ENCODE measurements at places on chromosomes 3 and 15. TPM values are rescaled to one million over a fixed set of nuclear protein-coding genes. Genes with fewer than 3 reads are reported as not detected.

Gene DUOX2
- not detected for total RNA-seq

Gene DNAH12
- total RNA-seq = 0.06 TPM

Gene MST1
- 9.3 TPM for total RNA-seq

Gene TMEM89
- total RNA-seq = 0.73 TPM

Gene PSTPIP1
- total RNA-seq = 255 TPM

Gene ARGFX
- not detected for total RNA-seq

Gene IL1RAP
- 8.4 TPM for total RNA-seq

Gene LRRC31
- total RNA-seq = not detected

GRCh38 chr15:48423896-48424475, 92.8 kb downstream of the DUT start:
- DNase-seq = no peak

DNA sequence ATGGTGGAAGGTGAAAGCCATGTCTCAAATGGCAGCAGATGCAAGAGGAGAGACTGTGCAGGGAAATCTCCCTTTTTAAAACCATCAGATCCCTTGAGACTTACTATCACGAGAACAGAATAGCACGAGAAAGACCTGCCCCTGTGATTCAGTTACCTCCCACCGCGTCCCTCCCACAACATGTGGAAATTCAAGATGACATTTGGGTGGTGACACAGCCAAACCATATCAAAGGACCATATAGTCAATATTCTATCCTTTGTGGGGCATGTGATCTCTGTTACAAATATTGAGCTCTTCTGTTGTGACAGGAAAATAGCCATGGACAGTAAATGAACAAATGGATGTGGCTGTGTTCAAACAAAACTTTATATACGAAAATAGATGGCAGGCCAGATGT, 77.2 kb upstream of the ACKR4 start:
- DNase-seq = no peak

GRCh38 chr15:25678500-25678855, 184.6 kb downstream of the ATP10A start:
- no peak for DNase-seq

GRCh38 chr3:73622091-73622805, 2.5 kb downstream of the PDZRN3 start:
- no peak for DNase-seq

DNA sequence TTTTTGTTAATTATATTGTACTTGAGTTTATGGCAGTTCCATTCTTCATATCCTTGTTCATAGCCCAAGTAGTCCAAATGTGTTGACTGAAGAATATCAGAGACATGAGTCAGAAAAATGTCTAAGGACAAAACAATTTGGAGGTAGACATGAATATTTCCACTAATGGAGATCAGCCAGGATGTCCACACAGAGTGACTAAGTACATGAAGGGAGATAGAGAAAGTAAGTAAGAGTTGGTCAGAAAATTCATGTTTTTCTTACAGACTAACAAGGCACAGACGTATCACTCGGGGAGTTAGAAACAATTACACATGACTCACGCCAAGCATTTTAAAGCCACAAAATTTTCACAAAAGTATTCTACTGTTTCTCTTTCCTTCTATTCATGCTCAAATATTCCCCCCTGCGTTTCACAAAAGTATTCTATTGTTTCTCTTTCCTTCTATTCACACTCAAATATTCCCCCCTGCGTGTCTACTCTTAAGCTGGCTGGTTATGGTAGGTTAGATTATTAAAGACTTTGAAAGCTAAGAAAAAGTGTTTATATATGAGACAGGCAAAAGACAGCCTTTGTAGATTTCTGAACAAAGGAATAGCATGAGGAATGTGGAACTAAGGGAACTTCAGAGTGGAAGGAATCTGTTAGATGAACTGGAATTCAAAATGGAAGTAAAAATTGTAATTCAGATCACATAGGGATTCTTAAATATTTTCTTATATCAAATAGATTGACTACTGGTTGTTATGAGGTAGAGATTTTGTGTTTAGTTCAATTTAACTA, 648.7 kb upstream of the CCDC54 start:
- no peak for DNase-seq

DNA sequence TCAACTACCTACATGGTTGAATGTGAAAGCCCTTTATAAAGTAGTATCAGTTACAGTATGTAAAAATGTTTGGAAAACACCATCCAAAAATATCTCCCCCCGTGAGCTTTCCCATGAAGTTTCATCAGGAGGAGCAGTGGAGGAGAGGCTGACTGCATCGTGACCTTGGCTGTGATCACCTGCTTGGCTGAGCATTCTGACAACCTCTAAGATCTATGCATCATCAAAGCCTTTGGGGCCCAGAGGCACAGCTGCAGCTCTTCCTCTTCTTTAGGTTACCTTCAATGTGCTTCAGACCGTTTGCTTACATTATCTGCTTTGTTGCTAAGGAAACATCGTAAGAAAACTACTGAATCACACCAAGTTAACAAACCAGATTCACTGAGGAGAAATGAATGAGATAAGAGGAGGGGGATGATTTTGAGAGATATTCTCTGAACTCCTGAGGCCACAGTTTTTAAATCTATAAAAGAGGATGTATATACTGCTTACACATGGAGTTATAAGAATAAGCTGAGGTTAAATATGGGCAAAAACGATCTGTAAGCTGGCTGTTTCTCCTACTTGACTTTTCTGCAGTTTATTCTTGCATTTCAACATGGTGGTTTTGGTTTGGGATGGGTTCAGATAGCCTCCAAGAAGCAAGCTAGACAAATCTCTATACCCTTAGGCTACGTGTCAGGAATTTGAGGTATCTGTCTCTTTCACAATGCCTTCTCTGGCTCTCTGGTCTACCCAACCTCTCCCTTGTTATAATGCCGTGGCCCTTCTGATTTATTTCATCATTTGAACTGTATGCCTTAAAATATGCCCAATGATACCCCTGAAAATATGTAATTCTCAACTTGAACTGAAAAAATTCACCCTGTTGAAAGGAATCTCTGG, 4.0 kb downstream of the GCSAM start:
- DNase-seq = peak; percentile 59

- no peak for DNase-seq
Measured at GRCh38 chr15:41806291-41807181, 21.4 kb upstream of the JMJD7 start.

- DNase-seq = no peak
Measured at GRCh38 chr15:53658255-53658654, 101.2 kb downstream of the WDR72 start.

- DNase-seq = no peak
Measured at GRCh38 chr3:189613122-189613521, 18.1 kb upstream of the TP63 start.

DNA sequence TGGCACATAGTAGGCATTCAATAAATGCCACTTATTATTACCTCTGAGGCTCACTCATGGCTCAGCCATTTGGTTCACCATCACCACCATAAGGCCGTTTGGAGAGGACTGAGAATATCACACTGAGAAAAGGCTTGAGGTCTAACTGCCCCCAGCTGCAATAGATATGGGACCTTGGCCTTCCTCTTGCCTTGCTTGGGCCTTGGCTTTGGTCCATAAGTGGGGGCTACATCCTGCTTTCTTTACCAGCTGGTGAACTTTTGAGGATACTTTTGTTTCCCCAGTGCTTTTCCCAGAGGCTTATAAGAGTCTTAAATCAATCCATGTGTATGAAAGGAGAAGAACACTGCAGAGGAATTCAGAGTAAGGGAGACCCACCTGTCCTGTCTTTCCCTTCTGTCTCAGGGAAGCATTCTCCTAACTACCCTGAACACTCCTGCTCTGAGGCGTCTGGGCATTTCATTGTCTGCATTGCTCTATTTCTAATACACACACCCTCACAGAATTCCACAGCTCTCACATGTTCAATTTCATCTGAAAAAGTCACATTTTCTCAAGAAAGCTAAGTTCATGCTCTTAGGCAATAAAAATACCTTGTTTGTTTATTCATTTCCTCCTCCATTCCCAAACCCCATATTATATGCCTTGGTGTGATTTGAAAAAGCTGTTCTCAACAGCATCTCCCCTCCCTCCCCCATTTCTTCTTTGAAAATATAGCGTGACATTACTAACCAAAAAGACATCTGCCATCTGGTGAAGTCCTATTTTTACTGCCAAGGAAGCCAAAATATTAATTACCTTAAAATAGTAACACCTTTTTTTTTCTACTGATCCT, 22.5 kb upstream of the KCNMB2 start:
- DNase-seq = no peak

DNA sequence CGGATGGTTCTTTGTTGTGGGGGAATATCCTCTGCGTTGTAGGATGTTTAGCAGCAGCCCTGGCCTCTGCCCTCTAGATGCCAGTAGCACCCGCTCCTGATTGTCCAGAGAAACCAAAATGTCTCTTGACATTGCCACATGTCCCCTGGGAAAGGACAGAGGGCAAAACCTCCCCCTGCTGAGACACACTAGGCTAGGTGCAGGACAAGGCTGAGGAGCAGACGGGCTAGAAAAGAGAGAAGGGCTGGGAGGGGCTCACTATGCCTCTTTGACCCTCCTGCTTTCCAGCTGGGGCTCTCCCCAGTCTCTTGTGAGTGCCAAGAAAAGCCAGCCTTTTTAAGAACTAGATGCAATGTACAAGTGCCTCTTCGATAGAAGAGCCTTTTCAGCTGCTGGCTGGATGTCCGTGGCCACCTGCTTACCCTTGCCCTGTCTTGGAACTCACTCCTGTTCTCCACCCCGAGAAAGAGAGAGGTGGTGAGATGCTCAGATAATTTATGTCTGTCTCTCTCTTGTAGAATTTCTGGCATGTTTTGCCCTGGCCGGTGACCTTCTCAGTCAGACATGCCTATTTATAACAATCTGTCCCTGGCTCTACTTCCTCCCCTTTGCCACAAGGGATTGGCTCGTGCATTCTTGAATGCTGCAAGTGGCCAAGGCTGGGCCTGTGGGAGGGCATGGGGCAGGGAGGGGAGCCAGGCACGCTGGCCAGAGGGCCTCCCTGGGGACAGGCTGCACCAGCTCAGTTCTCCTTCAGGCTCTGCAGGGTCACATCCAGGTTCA, 142.6 kb downstream of the RPLP1 start:
- no peak for DNase-seq

GRCh38 chr3:127536830-127537812, 53.4 kb downstream of the TPRA1 start:
- DNase-seq = no peak

GRCh38 chr3:52289338-52289746, 1.7 kb downstream of the GLYCTK start:
- DNase-seq = no peak

GRCh38 chr15:74191798-74192197, 10.8 kb downstream of the STRA6 start:
- no peak for DNase-seq

DNA sequence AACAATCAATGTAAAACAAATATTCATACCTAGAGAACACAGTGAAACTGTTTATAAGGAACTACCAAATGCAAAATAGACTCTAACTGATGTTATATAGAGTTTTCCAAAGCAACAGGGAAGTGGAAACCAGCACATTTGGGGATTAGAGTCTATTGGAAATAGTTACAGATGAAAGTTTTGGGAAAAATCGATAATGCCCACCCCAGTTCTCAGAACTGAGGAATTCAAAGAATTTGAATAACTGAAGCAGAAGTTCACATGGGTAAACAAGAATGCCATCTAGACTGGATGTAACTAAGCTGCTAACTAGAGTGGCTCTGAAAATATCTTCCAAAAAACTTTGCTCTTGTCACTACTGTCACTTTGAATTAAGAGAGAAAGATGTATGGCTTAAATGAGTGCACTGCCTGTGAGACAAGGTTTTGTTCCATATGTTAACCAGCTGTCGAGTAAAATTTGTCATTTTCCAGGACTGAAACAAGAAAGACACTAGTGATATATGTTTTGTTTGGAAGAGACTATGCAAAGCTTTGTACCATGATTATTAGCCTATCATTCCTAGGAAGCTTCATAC, 9.2 kb upstream of the DENND4A start:
- no peak for DNase-seq

DNA sequence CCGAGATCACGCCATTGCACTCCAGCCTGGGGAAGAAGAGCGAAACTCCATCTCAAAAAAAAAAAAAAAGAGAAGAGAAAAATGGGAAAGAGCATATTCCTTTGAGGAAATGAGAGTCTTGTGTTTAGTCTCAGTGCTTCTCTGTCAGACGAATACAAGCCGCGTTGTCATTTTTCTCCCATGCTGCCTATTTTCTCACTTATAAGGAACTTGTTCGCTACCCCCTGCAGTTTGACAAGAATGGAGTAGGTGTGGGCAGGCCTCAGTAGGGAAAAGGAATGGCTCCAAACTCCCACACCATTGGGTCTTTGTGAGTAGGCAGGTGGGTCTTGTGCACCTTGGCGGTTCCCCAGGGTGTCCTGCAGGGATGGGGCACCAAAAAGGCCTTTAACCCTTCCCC, 6.5 kb downstream of the GPR160 start:
- DNase-seq = no peak

DNA sequence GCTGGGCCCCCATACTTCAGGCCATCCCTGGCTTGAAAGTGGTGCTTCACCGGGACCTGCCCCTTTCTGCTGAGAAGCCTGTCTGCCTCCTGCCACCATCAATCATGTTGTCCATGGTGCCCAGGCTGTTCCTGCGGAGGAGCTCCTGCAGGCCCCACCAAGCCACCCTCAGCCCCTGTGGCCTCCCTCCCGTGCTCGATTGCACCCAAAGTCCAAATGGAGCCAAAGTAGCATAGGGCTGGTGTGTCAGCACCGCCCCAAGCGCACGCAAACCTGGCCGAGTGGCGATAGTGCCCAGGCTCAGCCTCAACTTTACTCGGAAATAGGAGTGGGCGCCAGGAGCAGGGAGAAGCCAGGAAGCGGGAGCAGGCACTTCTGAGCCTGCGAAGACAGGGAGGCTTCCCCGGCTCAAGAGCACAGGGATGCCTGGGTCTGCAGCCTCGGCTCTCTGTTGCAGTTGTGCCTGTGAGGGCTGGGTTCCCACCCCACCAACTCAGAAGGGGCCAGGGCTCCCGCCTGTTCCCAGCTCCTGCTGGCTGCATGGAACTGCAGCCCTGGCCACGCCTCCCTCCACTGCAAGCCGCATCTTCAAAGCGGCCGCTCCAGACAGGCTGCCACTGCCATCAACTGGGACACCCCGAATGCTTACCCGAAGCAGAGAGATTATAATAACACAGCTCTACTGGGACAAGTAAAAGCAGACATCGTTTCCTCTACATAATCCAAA, 203.0 kb downstream of the ARRDC4 start:
- no peak for DNase-seq

DNA sequence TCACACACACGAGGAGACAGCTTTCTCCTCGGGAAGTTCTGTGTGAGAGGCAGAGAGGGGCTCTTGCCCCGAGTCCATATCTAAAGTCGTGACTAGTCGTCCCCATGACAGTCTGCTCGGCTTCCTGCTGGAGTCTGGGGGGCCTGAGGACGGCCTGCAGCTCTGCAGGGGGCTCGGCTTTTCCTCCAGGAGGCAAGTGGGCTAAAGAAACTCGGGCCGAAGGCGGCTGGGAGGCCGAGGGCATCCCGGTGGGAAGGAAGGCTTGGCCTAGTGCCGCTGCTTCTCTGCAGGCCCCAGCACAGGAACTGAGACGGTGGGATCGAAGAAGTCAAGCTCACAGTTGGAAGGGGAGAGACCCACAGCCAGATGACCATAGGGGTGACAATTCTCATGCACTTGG, 25.4 kb upstream of the PIGZ start:
- no peak for DNase-seq

DNA sequence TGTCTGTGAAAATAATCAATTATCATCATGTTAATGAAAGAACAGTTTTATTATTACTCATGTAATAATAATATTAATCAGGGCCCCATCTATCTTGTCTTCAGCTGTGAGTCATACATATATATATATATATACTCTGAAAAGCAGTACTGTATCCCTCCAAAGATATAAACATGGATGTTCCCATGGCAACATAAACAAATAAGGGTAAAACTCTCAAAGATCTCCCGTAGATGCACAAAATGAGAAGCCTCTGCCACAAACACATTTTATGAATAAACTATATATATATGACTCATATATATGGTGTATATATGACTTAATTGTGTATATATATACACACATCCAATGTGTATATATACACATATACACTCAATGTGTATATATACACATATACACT, 163.8 kb upstream of the ARHGEF26 start:
- no peak for DNase-seq

All from activated CD8-positive, alpha-beta memory T cell treated with anti-CD3 and anti-CD28 coated beads, Interleukin-2, amount 10 ng/mL, durations not matched to agents 7 days and 5 days (primary cell).